Esophagus squamous epithelium (tissue), 5 donors: ENCODE measurements at places on chromosomes 5 and 9.

DNA sequence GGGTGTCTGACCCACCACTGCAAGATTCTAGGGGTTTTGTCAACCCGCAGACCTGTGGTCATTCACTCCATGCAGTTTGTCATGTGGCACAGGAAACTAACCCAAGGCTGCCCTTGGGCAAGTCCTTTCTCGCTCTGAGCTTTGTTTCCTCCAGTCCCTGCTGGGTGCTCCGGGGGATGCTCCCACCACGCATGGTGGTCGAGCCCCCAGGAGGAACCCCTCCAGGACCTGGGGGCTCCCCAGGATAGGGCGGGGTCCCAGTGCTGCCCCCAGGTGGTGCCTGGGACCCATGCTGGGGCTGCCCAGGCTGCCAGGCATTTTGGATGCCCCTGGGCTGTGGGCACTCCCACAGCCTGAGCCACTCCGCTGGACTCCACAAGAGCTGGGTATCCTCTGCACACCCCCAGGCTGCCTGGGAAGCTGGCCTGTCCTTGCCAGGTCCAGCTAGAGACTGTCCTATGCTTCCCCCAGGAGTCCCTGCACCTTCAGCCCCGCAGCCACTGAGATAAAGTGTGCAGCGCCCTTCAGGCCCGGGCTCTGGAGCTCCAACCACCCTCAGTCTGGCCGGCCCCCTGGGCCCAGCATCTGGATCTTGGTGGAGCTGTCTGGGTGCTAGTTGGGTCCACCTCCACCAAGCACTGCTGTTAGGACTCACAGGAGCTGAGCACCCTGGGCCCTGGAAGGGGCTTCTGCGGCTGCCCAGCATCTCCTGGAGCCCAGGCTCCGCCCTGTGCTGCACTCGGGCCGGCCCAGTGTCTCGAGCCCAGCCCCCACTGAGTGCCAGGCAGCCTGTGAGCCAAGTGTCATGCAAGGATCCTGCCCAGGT lies 104.3 kb downstream of the PHF2 start:
- no peak for DNase-seq

DNA sequence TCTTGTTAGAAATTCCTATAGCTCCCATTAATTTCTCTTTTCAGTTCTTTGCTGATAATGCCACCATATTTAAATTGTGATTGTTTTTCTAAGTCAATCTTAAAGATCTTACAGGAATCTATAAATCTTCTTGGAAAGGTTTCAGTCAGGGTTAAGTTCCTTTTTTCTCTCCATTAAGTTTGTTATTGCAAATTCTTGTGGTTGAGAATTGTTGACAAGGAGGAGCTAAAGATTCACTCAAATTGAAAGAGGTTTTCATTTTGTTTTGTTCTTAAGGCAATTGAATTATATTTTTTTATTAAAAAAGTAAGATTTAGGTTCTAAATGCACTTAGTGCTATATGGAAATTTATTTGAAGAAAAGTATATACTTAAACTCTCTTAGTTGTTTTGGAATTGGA lies 213.4 kb downstream of the PRR16 start:
- no peak for DNase-seq

- DNase-seq: no peak
Measured at GRCh38 chr5:96942078-96942477, 6.2 kb downstream of the LNPEP start.

- DNase-seq: no peak
Measured at GRCh38 chr5:4230786-4231641, 635.4 kb downstream of the IRX1 start.

GRCh38 chr5:168844922-168845296 lies 265.7 kb upstream of the PANK3 start:
- DNase-seq: no peak

- DNase-seq: no peak
Measured at GRCh38 chr5:110255194-110255593, 471.3 kb downstream of the TMEM232 start.

DNA sequence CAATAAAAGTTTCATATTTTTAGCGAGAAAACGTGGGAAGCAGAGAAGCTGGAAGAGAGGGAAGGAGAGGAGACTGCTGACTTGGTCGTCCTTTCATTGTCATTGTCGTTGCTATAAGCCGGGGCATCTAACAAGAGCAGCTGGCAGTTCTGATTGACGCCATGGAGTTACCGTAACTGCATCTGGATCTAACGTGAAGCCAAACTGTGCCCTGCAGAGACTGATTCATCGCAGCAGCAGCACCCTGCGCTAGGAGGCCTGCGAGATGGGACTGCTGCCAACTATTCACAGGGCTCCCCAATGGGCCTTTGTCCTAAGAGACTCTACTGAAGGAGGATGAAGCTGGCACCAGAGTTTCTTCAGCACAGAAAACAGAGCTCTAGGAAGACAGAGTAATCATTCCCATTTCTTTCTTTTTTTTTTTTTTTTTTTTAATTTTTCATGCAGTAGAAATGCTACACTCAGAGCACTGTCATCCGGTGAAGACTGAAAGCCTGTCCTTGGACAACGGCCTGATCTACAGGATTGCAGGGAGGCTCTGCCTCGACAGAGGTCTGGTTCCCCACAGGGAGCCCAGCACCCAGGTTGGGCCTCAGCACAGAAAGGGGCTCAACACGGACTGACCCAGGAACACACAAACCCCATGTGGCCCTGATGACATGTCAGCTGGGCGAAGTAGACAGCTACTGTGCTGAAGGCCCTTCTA lies 47.8 kb downstream of the RETREG1 start:
- no peak for DNase-seq

GRCh38 chr9:72772661-72773060 lies 180.2 kb downstream of the ALDH1A1 start:
- DNase-seq: no peak

GRCh38 chr5:92801911-92802310 lies 779.1 kb downstream of the NR2F1-AS1 start:
- DNase-seq: no peak

DNA sequence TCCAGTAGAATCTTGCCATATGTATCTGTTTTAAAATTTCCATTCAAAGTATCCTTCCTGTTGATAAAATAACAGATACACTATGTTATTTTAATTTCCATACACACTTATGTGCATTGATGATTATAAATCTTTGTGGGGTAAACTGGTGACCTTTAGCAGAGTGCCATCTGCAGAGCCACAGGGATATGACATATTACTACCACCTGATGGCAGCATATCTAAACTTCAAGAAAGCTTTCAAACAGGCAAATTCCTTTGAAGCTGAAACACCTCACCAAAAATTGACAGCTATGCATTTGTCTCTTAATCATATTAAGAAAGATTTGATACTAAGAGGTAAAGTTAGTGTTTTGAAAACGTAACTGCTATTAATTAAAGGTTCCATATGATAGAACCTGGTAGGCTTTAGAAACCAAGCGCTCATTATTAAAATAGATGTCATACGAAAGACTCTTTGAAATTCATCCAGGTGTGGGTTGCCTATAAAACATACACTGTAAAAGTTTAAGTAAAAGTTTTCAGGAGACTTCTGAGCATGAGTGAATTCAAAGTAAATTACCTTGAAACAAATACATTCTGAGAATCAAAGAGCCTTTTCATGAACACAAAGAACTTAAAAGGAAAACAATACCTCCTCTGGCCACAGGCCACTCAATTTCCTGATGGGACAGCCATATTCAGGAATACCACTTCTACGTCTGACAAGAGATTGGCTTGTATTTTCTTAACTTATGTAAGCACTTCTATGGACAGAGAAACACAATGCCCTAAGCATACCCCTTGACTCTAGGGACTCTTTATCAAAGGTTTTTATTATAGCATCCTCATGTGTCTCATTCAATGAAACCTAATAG lies 93.3 kb downstream of the KIAA0825 start:
- no peak for DNase-seq

DNA sequence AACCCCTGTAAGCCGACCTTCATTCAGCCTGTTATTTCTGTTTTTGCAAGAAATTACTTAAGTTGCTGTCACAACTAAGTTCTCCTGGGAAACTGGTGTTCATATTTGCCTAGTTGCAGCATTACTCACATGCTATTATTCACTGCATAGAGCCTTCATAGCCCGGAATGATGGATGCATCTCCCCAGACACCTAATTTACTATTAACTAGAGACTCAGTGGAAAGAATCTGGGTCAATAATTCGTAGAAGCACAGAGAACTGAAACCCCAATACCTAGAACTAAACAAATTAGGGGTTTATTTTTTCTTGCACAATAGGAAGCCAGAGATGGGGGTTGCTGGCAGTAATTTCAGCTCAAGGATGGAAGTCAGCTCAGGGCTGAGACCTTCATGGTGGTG lies 45.7 kb upstream of the FAM170A start:
- no peak for DNase-seq

- DNase-seq: no peak
Measured at GRCh38 chr5:36161361-36161760, 9.4 kb downstream of the SKP2 start.

DNA sequence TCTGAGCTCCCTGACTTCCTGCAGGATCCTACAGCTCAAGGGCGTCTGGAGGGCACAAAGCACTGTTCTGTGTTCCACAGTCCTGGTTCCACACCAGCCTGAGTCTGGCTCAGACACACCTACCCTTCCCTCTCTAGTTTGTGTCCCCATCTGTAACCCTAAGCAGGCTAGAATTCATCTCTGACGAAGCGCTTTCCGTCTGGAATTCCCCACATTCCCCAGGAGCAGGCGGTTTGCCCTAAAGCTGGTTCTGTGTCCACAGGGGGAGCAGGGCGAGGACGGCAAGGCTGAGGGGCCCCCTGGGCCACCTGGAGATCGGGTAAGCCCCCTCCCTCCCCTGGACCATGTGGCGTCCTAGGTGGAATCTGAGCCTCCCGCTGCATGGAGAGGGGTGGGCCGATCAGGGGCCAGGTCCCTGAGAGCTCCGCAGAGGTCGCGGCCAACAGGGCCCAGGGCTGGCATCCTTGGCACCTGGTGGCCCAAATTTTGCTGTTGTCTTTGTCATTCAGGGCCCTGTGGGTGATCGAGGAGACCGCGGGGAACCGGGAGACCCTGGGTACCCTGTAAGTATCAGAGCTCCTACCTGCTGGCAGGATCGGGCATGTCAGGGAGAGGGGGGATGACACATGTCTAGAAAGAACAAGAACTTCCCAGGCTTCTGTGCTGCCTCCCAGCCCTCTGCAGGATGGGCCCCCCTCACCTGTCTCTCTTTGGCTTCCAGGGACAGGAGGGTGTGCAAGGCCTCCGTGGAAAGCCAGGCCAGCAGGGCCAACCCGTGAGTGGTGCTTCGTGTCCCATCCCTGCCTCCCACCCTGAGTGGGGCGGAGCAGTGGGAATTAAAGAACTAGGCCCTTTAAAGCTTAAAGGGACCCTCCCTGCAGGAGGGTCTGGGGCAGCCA lies 34.5 kb upstream of the ORM1 start:
- DNase-seq: no peak

GRCh38 chr9:96126321-96126881 lies 175.6 kb downstream of the HSD17B3 start:
- no peak for DNase-seq

- DNase-seq: no peak
Measured at GRCh38 chr9:84615544-84615943, 54.0 kb upstream of the NTRK2 start.

DNA sequence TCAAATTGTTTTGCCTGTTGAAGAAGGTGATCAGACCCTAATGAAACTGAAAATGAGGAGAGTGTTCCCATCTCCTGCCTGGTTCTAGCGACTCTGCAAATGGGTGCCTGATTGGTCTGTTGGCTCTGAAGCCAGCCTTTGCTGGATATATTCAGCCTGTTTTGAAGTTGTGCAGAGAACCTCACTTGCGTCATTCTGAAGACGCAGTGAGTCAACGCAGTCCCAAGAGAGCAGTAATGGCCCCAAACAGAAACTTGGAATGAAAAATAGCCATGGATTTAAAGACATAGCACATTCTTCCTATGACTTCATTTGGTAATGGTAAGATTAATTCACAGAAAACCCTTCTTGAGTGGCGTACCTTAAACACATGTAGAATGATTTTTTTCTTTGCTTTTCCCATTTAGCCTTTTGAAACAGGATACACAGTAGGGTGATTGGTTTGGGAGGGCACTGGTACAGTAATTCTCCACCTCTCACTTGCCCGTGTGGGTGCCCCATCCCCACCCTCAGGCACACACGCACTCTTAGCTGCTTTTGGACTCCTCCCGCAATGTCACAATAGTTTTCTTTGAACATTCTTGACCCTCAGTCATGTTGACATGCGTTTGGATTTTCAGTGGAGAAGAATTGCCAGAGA lies 54.1 kb upstream of the ABL1 start:
- no peak for DNase-seq

DNA sequence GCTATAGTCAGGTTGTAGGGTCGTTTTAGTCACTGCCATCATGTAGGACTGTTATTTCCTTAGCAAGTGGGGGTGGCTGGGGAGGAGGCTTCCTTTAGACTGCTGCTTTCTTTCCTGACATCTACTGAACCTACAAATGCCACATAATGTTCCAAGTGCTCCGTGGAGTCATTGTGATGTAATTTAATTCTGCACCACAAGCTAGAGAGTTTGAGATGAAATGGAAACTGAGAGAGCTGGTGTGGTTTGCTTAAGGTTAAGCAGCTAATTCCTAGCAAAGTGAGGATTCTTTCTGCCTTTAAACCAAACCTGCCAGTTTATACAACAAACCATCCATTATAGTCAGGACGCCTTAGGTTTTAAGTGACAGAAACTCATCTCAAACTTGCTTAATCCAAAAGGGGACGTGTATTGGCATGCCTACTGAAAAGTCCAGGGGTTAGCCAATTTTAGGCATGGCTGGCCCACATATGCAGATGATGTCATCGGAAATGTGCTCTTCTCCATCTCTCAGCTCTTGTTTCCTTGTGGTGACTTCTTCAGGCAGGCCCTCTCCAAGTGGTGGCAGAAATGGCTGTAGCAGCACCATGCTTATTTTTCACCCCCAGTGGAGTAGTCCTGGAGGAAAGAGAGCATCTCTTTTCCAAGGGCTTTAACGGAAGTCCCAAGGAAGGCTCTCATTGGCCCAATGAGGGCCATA lies 30.5 kb downstream of the ZNF618 start:
- no peak for DNase-seq

GRCh38 chr9:96052686-96053085 lies 177.2 kb downstream of the ERCC6L2 start:
- no peak for DNase-seq

DNA sequence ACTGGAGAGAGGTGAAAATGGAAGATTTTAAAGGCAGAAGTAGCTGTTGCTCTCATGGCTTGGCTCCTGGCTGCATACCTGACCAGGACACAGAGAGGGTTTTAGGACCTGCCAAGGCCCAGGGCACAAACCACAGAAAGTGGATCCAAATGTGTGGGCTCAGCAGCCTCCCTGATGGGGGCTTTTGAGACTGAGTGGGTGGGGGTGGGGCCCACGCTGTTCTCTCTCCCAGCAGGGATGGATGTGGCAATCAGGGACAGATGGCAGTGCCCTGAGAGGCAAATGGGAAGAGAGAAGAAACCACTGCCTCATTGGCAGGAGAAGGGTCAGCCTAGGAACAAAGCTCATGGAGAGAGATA lies 34.9 kb upstream of the TIFAB start:
- no peak for DNase-seq
